Endothelial cell of umbilical vein (primary cell): ENCODE measurements at places on chromosomes 4 and X. TPM values are rescaled to one million over a fixed set of nuclear protein-coding genes. Genes with fewer than 3 reads are reported as not detected.

- no peak for DNase-seq
Observed at GRCh38 chrX:7545564-7545963, 297.4 kb upstream of the VCX start.

KLB gene
- not detected in 2 replicates for total RNA-seq

SORCS2 gene
- total RNA-seq, result 0.14 TPM in 1 of 2 replicates, not detected in the other

- DNase-seq, result peak; percentile 5
Observed at GRCh38 chr4:176123710-176124407, 58.2 kb downstream of the WDR17 start.

SERPINA7 gene
- total RNA-seq, result not detected in 2 replicates

ZNF330 gene
- 31.0 and 34.2 TPM in 2 replicates for total RNA-seq

DNA sequence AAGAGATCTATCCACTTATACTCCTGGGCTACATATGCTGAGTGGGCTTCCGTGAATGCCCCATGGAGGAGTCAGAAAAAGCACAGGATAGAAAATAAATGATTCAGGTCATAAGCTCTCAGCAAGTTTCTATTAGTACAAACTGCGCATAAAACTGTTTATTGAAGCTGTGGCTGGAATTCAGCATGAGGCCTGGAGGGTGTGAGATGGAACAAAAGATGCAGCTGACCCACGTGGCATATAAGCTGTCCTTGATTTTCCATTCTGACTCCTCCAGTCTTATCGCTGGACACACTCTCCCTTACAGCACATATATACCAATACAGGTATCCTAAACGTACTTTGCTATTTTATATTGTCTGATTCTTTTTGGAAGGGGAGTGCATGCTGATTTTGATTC lies 17.9 kb downstream of the GRXCR1 start:
- no peak for DNase-seq

DNA sequence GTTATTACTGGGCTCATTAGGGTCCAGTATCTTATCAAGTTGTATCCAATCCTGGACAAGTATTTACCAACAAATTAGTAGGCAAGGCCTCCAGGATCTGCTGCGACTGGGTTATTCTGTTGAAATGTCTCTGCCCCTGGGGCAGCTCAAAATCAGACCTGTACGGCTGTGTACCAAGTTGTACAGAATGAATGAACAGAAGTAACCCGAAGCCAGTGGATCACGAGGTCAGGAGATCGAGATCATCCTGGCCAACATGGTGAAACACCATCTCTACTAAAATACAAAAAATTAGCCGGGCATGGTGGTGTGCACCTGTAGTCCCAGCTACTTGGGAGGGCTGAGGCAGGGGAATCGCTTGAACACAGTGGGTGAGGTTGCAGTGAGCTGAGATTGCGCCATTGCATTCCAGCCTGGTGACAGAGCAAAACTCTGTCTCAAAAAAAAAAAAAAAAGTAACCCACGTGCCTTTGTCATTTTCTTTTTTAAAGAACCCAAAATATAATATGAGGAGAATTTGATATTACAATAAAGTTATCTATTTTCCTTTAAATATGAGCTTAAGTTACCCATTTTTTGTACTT lies 127.3 kb downstream of the CBR4 start:
- DNase-seq, result no peak

DNA sequence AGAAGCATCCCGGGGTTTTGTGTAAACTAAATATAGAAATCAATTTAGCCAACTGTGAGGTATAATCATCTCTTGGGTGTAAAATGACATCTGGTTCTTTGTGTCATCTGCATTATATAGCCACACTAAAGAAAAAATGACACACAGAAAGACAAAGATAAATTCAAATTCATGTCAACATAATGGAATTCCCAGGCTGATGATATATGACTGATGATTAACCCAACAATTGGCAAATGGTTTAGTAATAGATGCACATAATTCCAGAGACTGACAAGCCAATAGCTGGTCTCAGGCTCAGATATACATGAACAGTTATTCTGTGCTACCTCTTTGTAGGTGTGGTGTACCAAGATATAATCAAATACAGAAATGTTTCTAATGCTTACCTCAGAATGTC lies 375.4 kb upstream of the PITX2 start:
- no peak for DNase-seq

CXorf65 gene
- not detected in 2 replicates for total RNA-seq

DNA sequence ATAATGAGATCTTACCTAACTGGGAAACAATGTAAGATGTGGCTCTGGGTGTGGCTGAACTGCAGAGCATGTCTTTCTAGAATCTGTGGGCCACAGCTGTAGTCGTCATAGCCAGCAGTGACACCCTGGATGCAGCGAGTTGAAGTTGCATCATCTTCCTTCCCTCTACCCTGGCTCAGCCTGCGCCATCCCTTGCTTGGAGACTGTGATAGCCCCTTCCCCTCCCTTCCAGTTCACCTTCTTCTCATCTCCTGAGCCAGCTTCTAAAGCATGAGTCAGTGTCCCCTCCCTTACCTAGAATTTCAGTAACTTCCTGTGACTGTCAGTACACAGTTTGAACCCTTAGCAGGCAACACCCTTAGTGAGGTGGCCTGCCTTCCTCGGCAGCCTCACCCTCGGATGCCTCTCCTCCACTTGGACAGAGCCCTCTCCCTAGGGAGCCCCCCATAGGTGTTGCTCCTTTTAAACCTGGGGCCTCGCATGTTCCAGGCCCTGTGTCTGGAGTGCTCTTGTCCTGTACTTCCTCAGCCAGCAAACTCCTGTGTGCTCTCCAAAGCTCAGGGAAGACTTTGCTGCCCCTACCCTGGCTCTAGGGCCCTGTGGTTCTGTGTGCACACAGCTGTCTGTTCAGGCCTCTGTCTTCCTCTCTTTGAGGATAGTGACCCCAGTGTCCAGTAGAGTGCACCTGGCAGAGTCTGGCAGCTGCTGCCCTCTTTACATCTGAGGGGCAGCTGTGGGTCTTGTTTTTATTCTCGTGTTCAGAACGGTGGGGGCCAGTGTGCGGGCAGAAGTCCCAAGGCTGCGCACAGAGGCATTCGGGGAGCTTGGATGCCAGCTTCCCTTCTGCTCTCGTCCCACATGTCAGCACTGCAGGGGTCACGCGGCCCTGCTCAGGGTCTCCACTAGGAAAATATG lies 43.7 kb upstream of the TADA2B start:
- DNase-seq, result no peak

- DNase-seq, result no peak
Observed at GRCh38 chr4:91359041-91360031, 944.4 kb upstream of the GRID2 start.
